ENCODE measurements at places on chromosomes 2 and 18. TPM values are rescaled to one million over a fixed set of nuclear protein-coding genes. Genes with fewer than 3 reads are reported as not detected.

DNA sequence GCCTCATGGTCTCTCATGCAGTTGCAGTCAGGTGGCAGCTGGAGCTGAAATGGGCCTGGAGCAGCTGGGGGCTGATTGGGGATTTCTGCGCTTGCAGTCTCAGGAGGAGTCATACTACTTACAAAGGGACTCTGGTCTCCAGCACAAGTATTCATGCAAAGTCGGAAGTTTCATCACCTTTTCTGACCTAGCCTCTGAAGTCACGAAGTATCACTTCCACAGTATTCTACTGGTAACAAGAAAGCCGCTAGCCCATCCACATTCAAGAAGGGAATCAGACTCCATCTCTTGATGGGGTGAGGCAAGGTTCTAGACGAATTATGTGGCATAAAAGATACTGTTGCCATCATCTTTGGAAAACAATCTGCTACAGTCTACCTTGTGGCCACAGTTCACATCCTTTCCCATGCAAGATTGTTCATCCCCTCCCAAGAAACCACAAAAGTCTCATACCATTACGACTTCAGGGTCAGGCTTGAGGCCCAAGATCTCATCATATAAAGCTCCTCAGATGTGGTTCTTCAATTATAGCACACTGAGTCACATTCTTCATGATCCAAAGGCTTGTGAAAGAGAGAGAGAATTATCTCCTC lies 95.3 kb downstream of the SMC6 start:
- no peak overlapping the region for H3K27ac ChIP-seq
- peaks cover 21% of the 10 kb centered on the region for H3K4me1 ChIP-seq
- peaks cover 4% of the 10 kb centered on the region for H3K36me3 ChIP-seq
- peak overlapping the region; percentile 11 for H3K4me3 ChIP-seq

GRCh38 chr2:6876309-6876708 lies 1.3 kb upstream of the RSAD2 start:
- no peak for DNase-seq
- no peaks in the 10 kb centered on the region for H3K27me3 ChIP-seq
- no peak overlapping the region for H3K4me3 ChIP-seq
- peaks cover 7% of the 10 kb centered on the region for H3K36me3 ChIP-seq

The KLHL14 gene
- total RNA-seq: not detected

DNA sequence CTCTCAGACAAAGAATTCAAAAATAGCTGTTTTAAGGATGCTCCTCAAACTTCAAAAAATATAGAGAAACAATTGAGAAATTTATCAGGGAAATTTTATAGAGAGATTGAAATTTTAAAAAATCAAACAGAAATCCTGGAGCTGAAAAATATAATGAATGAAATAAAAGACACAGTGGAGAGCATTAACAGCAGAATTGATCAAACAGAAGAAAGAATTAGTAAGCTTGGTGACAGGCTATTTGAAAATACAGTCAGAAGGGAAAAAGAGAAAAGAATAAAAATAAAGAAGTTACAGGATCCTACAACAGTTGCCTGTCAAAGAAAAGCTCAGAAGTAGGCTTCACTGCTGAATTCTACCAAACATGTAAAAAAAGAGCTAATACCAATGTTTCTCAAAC lies 293.8 kb upstream of the VWC2L start:
- no peaks in the 10 kb centered on the region for H3K4me1 ChIP-seq
- no peak overlapping the region for H3K27ac ChIP-seq
- no peak overlapping the region for H3K4me3 ChIP-seq
- H3K27me3 ChIP-seq: no peaks in the 10 kb centered on the region
- peaks cover 1% of the 10 kb centered on the region for H3K36me3 ChIP-seq

DNA sequence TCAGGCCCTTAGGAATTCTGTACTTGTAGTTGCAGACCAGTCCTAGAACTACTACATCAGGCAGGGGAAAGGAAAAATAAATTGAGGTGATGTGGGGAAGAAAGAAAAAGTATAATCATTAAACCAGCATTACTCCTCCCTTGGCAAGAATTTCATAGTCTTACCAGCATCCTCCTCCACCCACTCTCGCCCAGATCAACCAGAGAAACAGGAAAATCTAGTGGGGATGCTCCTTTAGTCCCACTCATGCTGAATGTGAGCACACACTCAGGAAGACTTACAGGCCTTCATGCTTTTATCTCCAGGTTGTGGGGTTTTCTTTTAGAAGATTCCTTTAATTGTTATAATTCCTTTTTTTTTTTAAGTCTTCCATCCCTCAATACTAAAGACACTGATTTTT lies 129.3 kb upstream of the CCDC150 start:
- H3K27ac ChIP-seq: no peak overlapping the region
- H3K4me1 ChIP-seq: no peaks in the 10 kb centered on the region
- peaks cover 18% of the 10 kb centered on the region for H3K27me3 ChIP-seq
- no peak for DNase-seq
- H3K36me3 ChIP-seq: no peaks in the 10 kb centered on the region
- no peak overlapping the region for H3K4me3 ChIP-seq

The GPR155 gene
- total RNA-seq: 13.5 TPM

DNA sequence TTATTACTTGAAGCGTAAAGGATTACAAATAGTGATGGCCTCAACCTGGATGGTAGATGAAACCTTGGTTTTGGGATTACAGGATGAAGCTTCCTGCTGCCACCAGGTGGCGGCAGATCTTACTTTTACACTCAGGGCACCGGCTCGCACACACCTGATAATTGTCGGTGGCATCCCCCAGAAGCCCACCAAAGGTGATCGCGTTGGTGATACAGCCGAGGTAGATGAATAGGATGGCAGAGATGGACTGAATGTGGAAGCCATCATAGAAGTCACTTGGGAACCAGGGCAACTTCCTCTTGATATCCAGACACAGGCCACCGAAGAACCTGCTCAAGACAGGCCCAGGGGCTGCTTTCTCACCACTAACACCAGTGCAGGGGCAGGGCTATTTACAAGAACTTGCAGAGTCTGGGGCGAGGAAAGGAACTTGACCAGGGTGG lies 51.8 kb downstream of the MTHFD2 start:
- H3K27me3 ChIP-seq: no peaks in the 10 kb centered on the region
- no peak overlapping the region for H3K27ac ChIP-seq
- no peaks in the 10 kb centered on the region for H3K4me1 ChIP-seq
- no peak overlapping the region for H3K4me3 ChIP-seq

The AQP12A gene
- total RNA-seq: not detected

The IL36B gene
- not detected for total RNA-seq

The ZAP70 gene
- total RNA-seq: 164 TPM

The SERPINB10 gene
- total RNA-seq: 2.8 TPM

- no peak overlapping the region for H3K4me3 ChIP-seq
- H3K36me3 ChIP-seq: no peaks in the 10 kb centered on the region
- H3K27me3 ChIP-seq: peaks cover 33% of the 10 kb centered on the region
- no peak overlapping the region for H3K27ac ChIP-seq
Measured at GRCh38 chr2:120691410-120691809, 44.3 kb upstream of the GLI2 start.

The RTP5 gene
- 0.12 TPM for total RNA-seq

The RIT2 gene
- total RNA-seq: not detected

DNA sequence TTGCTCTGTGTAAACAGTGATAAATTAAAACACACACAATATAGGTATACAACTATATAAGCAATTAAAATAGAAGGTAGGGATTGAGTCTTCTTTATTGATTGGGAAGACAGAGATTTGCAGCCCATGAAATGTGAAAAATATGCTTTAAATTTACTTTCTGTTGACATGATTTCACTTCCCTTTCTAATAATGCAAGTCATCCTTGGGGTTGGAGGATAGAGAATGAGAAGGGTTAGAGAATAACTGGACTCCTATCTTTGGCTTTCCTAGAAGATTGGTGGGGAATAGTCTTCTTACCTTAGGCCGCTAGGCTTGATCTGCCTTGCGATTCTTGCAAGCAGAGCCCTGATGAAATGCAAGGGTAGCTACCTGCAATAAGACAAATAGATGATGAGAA lies 339.8 kb downstream of the NYAP2 start:
- no peak overlapping the region for H3K27ac ChIP-seq
- no peaks in the 10 kb centered on the region for H3K4me1 ChIP-seq
- DNase-seq: no peak
- H3K4me3 ChIP-seq: no peak overlapping the region
- H3K27me3 ChIP-seq: peaks cover 11% of the 10 kb centered on the region

The STEAP3 gene
- not detected for total RNA-seq

GRCh38 chr2:121321476-121321875 lies 36.5 kb upstream of the TFCP2L1 start:
- H3K27me3 ChIP-seq: no peaks in the 10 kb centered on the region
- H3K4me1 ChIP-seq: no peaks in the 10 kb centered on the region
- H3K36me3 ChIP-seq: no peaks in the 10 kb centered on the region
- H3K4me3 ChIP-seq: no peak overlapping the region
- no peak for DNase-seq

GRCh38 chr2:203383038-203383437 lies 54.8 kb downstream of the ABI2 start:
- no peak overlapping the region for H3K27ac ChIP-seq
- H3K27me3 ChIP-seq: no peaks in the 10 kb centered on the region
- no peaks in the 10 kb centered on the region for H3K4me1 ChIP-seq
- DNase-seq: no peak

The HOXD12 gene
- not detected for total RNA-seq

- H3K4me3 ChIP-seq: no peak overlapping the region
- no peaks in the 10 kb centered on the region for H3K36me3 ChIP-seq
- peaks cover 5% of the 10 kb centered on the region for H3K4me1 ChIP-seq
- no peak overlapping the region for H3K27ac ChIP-seq
- DNase-seq: peak; percentile 3
Measured at GRCh38 chr2:179460181-179460929, 195.7 kb upstream of the SESTD1 start.

The ATP8B1 gene
- total RNA-seq: not detected

DNA sequence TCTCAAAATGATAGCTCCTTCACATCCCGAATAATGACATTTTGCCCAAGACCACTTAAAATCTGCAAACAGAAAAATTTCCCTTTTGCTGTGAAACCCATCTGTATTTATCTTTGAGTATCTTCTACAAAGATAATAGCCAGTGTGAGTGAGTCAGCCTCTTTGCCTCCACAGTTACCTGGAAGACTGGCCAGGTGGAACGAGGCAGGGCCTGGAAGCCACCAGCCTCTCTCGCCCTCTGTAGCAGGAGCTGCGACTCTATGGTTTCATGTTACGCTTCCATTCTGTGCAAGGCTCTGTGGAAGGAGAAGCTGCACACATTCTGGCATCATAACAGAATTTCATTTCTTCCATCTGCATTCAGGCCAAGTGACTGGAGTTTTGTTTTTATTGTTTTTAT lies 9.5 kb downstream of the ELP2 start:
- no peak overlapping the region for H3K4me3 ChIP-seq
- H3K4me1 ChIP-seq: peaks cover 8% of the 10 kb centered on the region
- no peak overlapping the region for H3K27ac ChIP-seq
- H3K27me3 ChIP-seq: no peaks in the 10 kb centered on the region
- peaks cover 10% of the 10 kb centered on the region for H3K36me3 ChIP-seq

DNA sequence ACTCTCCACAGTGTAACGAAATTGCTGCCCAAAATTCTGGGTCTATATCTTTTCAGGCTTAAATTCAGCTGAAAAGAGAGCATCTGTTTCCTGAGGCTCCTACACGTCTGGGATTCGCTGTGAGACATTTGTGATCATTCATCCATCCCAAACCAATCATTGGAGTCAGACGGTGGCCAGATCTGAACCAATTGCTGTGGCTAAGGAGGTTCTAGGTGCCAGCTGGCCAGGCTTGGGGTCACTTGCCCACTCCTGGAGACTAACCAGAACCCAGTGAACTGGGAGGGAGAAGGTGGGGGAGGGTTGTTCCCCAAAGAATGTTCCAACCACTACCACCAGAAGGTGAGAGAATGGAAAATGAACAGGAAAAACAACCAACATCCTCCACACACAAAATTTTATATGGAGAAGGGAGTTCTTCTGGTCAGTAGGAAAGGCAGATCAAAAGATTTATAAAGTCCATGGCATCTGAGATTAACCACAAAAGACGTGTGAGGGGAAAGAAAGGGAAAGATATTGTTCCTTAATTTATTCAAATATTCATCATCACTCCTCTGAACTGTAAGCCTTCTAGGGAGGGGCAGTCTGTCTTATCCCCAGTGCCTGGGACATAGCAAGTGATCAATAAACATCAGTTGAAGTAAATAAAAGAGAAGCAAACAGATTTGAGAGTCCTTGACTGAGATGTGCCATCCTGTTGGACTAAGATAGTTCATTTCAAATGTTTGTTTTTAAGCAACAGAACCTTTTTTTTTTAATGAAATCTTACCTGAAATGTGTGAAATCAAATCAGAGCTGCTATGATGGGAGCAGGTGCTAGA lies 3.0 kb upstream of the RTKN start:
- no peaks in the 10 kb centered on the region for H3K36me3 ChIP-seq
- no peak overlapping the region for H3K4me3 ChIP-seq
- H3K4me1 ChIP-seq: peaks cover 5% of the 10 kb centered on the region
- peaks cover 28% of the 10 kb centered on the region for H3K27me3 ChIP-seq

DNA sequence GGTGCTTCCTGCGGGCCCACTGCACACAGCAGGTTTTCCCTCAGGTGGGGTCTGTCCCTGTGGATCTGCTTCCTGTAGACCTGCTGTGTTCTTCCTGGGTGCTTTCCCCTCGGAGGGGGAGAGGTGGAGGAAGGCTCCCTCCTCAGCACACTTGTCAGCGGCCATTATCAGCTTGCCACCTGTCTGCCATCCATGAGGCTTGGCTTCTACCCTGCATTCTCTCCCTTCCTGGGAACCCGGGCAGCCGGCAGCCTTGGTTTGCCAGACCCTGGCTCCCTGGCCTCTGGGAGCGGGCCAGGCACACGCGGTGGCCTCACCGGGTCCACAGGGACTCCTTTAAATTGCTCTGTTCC lies 58.5 kb downstream of the INPP5D start:
- peaks cover 23% of the 10 kb centered on the region for H3K36me3 ChIP-seq
- H3K27ac ChIP-seq: peak overlapping the region; percentile 85
- H3K4me3 ChIP-seq: no peak overlapping the region
- DNase-seq: no peak
- peaks cover 54% of the 10 kb centered on the region for H3K4me1 ChIP-seq

The PLB1 gene
- total RNA-seq: 0.72 TPM

The ANKRD29 gene
- total RNA-seq: not detected
